ENCODE measurements at places on chromosomes 7 and 10. TPM values are rescaled to one million over a fixed set of nuclear protein-coding genes. Genes with fewer than 3 reads are reported as not detected.

Gene CRPPA
- 7.4 TPM for polyA plus RNA-seq

Gene PLXNA4
- 4.0 TPM for polyA plus RNA-seq

Gene VAX1
- not detected for polyA plus RNA-seq

Gene MACROH2A2
- 1.8 TPM for polyA plus RNA-seq

Gene HKDC1
- 1.6 TPM for polyA plus RNA-seq

Gene GTPBP10
- 50.1 TPM for polyA plus RNA-seq

Gene INSYN2A
- polyA plus RNA-seq: 0.60 TPM

Gene ELAPOR2
- polyA plus RNA-seq: 66.4 TPM

Gene CFTR
- polyA plus RNA-seq: 1.6 TPM

Gene AKR1C2
- polyA plus RNA-seq: 29.0 TPM

Gene TUBAL3
- not detected for polyA plus RNA-seq

Measured in Purkinje cell (primary cell).